ENCODE measurements at places on chromosomes 11 and 22.

DNA sequence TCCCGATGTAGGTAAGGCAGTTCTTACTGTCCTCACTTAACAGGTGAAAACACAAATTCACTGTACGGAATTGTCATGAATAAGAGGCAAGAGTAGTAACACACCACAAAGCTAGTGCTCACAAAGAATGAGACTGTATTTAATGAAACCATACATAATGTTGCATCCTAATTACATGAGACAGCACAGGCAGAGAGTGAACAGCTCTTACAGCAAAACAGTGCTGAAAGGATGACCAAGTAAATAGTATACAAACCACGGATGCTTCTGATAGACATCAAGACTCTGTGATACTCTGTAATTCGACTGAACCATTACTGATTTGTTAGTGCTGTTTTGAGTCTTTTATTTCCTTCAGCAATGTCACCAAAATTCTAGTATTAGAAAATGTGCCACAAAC, 282.3 kb downstream of the TTC28 start:
- DNase-seq, result no peak

GRCh38 chr11:118649941-118650340, 29.5 kb downstream of the TREH start:
- DNase-seq, result no peak

DNA sequence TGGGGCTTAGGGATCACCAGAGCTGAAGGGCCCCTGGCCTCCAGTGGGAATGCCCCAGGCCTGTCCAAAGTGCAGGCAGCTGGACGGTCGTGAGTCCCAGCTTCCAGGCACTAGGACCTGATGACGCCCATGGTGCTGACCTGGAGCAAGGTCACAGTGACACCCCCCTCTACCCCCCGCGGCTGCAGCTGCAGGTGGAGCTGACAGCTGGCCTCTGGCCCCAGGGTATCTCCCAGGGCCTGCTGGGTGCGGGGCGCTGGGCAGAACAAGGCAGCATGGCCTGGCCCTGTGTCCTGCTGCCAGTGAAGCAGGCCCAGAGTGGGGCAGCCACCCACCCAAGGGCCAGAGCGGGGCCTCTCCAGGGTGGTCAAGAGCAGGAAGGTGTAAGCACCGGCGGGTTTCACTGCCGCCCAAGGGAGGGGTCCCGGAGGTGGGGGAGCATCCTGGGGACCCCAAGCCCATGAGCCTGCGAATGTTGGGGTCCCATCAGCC, 553 bp upstream of the TCIRG1 start:
- DNase-seq, result no peak

GRCh38 chr11:44789496-44789895, 62.7 kb downstream of the TSPAN18 start:
- peak; percentile 35 for DNase-seq

- peak; percentile 98 for DNase-seq
Observed at GRCh38 chr22:44550711-44551491, 52.9 kb upstream of the RTL6 start.

DNA sequence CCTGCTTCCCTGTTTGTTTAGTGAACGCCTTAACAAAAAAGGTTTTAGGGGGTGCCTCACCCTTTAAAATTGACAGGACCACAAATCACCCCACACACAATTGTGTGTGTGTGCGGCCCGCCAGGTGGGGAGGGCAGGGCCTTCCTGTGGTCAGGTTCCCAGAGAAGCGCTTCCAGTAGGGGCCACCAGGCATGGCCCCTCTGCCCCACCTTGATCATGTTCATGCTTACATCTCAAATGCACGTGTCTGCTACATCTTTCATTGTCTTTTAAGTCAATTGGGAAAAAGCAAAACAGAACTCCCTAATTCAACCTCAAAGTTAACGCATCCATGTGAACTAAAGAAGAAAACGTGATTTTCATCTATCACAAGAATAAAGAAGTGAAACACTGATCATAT, 1335.3 kb downstream of the TBC1D22A start:
- no peak for DNase-seq

GRCh38 chr11:82930229-82930628, 28.7 kb downstream of the DDIAS start:
- no peak for DNase-seq

DNA sequence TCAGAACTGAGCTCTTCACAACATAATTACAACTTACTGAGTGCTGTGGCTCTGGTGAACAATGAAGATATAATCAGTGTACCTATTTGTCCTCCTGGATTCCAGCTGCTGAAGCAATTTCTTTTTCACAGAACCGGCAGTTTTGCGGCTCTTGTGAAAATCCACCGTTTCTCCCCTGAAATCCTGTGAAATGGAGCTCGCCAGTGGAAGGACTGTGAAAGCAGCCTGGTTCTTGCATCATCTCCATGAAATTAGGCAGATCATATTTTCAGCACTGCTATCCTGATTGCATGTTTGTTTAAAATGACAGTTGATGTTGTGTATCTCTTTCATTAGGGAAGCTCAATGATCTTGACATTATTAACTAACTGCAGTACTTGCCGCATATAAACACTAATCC, 120.2 kb upstream of the SNX19 start:
- no peak for DNase-seq

GRCh38 chr11:83063073-83063754, 8.5 kb downstream of the RAB30 start:
- peak; percentile 55 for DNase-seq

DNA sequence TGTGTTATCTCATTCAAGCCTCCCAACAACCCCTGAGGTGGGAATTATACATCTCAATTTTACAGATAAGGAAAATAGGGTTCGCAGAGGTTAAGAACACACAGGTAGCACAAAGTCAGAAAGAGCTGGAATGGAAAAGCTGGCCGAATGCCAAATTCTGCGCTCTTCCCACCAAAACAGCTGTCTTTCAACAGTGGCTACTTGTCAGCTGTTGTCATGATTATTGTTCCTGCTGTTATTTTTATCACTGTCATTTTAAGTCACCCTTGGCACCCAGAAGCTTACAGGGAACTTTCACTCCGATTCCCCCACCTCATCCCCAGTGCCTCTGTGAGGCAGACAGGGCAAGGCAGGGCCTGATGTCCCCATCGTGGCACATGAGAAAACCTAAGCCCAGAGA, 74.5 kb upstream of the CSNK2A3 start:
- DNase-seq, result no peak

- no peak for DNase-seq
Observed at GRCh38 chr22:44289414-44290171, 23.2 kb downstream of the SHISAL1 start.

GRCh38 chr11:126186025-126186698, 25.3 kb downstream of the RPUSD4 start:
- DNase-seq, result peak; percentile 20

- no peak for DNase-seq
Observed at GRCh38 chr11:61650781-61651571, 29.2 kb upstream of the DAGLA start.

GRCh38 chr11:18171377-18172000, 1.1 kb upstream of the MRGPRX4 start:
- DNase-seq, result peak; percentile 15

DNA sequence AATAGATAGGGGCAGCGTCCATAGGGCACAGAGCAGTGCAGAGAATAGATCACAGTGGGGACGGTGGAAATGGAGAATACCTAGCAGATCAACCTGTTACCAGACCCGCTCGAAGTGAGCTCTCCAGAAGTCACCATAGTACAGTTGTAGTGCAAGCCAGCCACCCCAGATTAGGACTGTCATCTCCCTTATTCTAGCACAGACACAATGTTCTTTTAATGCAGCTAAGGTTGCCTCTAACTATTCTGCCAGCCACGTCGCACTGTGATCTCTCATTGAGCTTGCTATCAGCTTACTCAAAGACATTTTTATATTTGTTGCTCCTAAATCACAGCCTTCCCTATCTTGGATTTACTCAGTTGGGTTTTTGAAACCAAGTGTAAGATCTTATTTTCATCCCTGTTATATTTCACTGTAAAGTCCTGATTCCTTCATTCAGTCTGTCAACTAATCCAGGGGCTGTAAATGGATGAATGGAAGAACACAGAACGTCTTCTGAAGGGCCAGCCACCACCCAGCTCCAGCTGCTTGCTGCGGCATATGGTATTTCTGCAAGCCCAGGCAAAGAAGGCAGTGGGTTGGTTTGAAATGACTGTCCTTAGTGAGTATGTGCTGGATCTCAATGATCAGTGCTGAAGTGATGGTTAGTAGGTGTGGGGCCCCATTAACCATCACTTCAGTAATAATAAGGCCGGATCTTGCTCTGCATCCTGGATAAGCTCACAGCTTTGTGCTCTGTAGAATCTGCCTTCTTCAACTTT, 3.4 kb downstream of the PARVA start:
- DNase-seq, result no peak

GRCh38 chr11:70608568-70609470, 210.5 kb downstream of the CTTN start:
- DNase-seq, result peak; percentile 32

DNA sequence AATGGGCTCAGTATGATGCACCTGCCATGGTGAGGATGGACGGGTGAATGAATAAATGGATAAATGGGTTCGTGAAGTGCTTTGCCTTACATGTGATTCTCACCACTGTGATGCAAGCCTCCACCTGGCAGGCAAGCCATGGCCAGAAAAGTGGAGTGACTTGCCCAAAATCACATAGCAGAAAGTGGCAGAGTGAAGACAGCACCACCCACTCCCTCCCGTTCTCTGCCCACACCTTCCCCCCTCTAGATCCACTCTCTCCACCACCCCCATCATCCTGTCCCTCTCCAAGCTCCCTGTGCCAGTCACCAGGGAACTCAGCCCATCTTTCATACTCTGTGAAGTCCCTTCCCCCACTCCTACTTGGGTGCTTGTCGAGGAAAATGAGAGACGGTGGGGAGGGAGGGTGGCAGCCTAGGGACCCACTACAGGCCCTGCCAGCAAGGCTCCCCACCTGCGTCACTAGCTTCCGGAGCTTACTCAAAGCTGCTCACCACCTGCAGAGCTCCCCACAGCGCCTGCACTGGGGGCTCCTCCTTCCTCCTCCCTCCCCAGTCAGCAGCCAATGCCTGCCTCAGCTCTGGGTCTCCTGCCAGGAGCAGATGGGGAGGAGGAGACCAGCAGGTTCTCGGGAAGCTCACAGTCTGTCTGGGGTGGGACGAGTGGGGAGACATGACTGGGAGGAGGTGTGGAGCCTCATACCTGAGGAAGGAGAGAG, 82.3 kb downstream of the PDE2A start:
- DNase-seq, result no peak

- no peak for DNase-seq
Observed at GRCh38 chr11:133898770-133899115, 53.4 kb upstream of the SPATA19 start.

- DNase-seq, result no peak
Observed at GRCh38 chr11:85164743-85165142, 462.4 kb downstream of the DLG2 start.

DNA sequence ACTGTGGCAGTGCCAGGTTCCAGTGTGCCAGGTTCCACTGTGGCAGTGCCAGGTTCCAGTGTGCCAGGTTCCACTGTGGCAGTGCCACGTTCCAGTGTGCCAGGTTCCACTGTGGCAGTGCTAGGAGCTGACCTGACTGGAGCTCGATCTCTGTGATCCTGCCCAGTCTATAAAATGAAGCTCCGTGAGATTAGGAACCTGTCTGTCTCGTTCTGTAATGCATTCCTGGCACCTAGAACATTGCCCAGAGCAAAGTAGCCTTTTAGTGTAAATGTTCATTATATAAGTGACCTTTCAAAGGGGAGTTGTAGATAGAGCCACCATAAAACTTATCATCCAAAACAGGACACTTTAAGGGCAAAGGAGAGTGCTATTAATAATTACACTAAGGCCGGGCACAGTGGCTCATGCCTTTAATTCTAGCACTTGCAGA, 36.0 kb downstream of the ART5 start:
- no peak for DNase-seq

DNA sequence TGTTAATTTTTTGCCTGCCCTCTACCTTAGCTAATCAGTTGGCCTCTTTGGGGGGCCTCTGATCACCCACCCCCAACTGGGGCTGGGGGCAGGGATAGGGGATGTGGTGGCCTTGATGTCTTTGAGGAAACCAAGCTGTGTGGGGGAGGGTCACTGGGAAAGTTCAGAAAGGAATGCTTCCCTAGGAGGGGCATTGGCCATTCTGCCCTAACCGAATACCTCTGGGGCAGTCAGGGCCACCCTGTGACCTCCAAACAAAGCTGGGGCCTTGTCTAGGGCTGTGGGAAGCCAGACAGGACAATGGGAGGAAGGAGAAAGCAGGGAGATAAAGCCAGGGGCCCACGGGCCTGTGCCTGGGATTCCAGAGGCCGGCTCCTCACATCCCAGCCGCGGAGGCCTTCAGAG, 97.5 kb downstream of the TSPAN18 start:
- no peak for DNase-seq

DNA sequence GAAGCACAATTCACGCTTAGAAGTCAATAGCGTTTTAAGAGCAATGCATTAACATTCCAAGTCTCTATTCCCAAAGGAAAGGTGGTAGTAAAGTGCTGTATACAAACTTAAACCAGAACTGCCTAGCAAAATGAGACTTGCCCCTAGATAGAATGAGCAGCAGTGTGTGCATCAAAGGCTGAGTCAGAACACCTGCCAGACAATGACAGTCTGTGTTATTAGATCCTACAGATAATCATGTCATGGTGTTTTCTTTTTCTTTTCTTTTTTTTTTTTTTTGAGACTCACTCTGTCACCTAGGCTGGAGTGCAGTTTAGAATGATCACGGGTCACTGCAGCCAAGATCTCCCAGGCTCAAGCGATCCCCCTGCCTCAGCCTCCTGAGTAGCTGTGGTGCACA, 1.6 kb downstream of the RTCB start:
- DNase-seq, result no peak

DNA sequence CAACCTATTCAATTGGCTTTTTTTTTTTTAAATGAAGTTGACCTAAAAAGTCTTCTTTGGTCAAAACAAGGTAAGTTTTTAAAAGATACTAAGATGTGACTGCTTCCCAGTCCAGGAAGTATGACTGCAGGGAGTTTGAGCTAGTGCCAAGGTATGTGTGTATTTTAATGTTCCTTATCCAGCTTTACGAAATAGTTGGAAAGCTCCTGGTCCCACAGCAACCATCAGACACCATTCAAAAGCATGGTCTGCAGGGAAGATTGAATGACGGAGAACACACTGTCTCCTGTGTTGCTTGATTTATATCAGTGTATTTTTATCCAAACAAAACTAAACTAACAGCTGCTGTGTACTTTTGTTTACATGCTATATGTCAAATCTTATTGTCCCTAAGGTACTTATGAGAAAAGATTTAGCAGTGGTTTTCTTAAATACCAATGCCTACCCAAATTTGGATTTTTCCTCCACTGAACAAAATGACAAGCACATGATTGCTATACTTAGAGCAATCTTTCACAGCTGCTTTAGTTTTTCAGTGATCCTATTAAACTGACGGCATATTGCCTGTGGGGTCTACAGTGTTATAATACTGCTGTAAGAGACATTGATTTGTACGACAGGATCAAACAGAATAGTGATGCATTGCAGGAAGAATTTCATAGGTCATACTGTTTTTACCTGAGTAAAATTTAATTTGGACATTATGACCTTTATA, 122.9 kb downstream of the DCDC1 start:
- DNase-seq, result peak; percentile 79

- DNase-seq, result no peak
Observed at GRCh38 chr11:93715797-93716396, 25.4 kb downstream of the TAF1D start.

GRCh38 chr11:70002433-70002832, 75.7 kb upstream of the ANO1 start:
- no peak for DNase-seq
